CD4-positive, alpha-beta memory T cell (primary cell): ENCODE measurements at places on chromosomes 1 and 21. TPM values are rescaled to one million over a fixed set of nuclear protein-coding genes. Genes with fewer than 3 reads are reported as not detected.

DNA sequence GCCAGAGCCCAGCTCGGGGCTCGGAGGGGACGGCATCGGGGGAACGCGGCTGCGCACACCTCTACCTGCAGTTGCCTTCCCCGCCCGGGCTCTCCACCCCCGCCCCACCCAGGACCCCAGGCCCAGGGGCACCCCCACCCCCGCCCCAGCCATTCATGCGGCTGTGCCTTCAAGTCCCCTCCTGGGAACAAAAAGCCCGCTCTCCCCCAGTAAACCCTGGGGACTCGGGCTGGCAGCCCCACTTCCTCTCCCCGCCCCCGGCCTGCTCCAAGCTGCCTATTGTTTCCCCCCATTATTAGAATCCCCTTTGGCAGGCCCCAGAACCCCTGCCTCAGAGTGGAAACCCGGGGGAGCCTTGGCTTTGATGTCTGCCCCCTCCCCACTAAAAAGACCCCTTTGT is 18.0 kb downstream of the MEGF6 start:
- no peaks in the 10 kb centered on the region for H3K36me3 ChIP-seq
- H3K27me3 ChIP-seq = no peaks in the 10 kb centered on the region
- H3K4me1 ChIP-seq = peaks cover 15% of the 10 kb centered on the region
- no peak for DNase-seq

- peaks cover 3% of the 10 kb centered on the region for H3K4me1 ChIP-seq
- no peak overlapping the region for H3K4me3 ChIP-seq
- H3K27ac ChIP-seq = no peak overlapping the region
Measured at GRCh38 chr1:231353086-231353485, 15.0 kb downstream of the SPRTN start.

GRCh38 chr1:41494351-41495209 is 10.1 kb upstream of the EDN2 start:
- peaks cover 3% of the 10 kb centered on the region for H3K27me3 ChIP-seq
- DNase-seq = no peak

DNA sequence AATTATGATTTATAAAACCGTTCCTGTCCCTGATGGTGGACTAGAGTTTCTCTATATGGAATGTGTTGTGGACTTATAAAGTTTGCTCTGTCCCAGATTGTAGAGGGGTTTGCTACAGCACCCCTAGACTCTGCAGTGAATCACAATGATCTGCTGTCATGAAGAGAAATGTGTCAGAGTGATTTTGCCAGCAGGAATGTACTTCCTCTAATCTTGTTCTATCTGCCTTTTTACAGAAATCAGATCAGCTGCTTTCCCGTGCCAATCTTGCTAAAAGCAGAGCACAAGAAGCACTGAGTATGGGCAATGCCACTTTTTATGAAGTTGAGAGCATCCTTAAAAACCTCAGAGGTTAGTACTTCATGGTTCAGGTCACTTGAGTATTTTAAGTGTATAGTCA is 52.0 kb downstream of the LAMC2 start:
- H3K4me1 ChIP-seq = no peaks in the 10 kb centered on the region
- no peaks in the 10 kb centered on the region for H3K36me3 ChIP-seq
- H3K27me3 ChIP-seq = no peaks in the 10 kb centered on the region
- no peak overlapping the region for H3K27ac ChIP-seq
- H3K4me3 ChIP-seq = no peak overlapping the region

- DNase-seq = no peak
- no peaks in the 10 kb centered on the region for H3K4me1 ChIP-seq
- no peaks in the 10 kb centered on the region for H3K27me3 ChIP-seq
- H3K4me3 ChIP-seq = no peak overlapping the region
- H3K36me3 ChIP-seq = peaks cover 30% of the 10 kb centered on the region
- H3K27ac ChIP-seq = no peak overlapping the region
Measured at GRCh38 chr21:33278721-33279120, 12.6 kb downstream of the IL10RB start.

DNA sequence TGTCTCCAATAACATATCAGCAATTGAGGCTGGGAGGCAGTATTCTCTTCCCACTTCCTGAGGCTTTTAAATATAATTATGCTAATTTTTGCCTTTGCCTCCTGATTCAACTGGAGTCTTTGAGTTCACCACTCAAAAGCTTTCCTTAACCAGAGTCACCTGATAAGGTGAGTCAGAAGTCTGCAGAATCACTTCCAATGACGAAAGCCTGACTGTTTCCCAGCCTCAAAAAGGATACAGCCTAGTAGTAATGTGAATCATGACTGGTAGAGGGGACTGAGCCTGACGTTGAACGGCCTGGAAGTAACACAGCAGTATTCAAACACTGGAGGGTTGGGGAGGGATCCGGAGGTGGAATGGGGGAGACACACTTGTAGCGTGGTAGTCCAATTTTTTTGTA is 10.4 kb upstream of the MRPL9 start:
- no peak for DNase-seq
- H3K27me3 ChIP-seq = no peaks in the 10 kb centered on the region
- H3K4me3 ChIP-seq = no peak overlapping the region
- no peak overlapping the region for H3K27ac ChIP-seq

Gene LRRN2
- total RNA-seq = not detected
